ENCODE measurements at places on chromosomes 12 and 14. TPM values are rescaled to one million over a fixed set of nuclear protein-coding genes. Genes with fewer than 3 reads are reported as not detected.

The LTB4R2 gene
- 16.2 TPM for total RNA-seq

GRCh38 chr12:50661300-50662115 is 102.4 kb upstream of the ATF1 start:
- DNase-seq = no peak

DNA sequence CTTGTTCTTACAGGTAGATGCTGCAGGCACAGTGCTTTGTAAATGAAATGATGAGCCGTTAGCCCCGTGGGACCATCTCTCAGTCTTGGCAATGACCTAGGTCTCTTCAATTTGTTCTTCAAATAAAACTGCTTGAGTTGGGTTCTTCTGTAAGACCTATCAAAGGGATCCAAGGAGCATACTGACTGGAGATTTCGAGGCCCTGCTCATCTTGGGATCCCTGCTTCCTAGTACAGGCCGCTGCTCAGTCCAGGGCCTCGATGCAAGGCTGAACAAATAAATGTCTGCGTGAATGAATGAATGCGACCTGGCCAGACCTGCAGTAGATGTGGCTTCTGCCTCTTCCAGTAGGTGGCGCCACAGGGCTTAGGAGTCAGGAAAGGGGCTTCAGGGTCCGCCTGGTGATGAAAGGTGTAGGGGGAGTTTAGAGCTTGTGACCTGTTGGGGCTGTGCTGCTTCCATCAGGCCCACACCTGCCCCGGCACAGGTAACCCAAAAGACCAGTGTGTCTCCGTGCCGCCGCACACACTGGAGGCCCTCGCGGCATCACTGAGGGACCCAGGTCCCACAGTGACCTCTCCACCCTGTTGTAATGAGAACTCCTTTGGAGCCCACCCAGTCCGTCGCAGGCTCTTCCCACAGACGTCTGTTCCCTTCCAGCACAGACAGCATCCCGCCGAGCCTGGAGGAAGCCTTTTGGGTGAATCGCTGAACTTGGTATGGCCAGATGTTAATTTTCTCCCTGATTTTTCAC is 4.4 kb downstream of the CACNA1C start:
- DNase-seq = no peak

GRCh38 chr12:49987625-49988303 is 15.0 kb downstream of the AQP6 start:
- DNase-seq = no peak

The DLK1 gene
- not detected for total RNA-seq

DNA sequence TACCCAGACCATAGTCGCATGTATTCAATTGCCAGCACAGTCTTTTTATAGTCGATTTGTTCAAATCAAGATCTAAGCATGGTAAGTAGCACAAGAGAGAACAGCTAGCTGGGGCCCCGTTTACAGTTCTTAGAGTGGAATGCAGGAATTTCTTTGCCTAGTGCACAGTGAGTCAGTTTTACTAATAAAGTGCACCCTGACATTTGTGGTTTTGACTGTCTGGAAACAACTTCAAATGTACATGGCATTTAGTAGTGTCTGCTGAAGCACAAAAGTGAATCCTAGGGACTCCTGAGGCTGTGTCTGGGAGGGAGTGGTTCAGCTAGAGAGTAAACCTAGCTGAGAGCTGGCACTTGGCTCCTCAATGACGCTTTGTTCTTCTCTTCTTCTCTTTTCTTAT is 64.9 kb downstream of the TMX1 start:
- DNase-seq = no peak

Measured in activated naive CD4-positive, alpha-beta T cell treated with anti-CD3 and anti-CD28 coated beads, Interleukin-2, amount 50 U/mL, for 72 hours (primary cell).